T-cell (primary cell): ENCODE measurements at places on chromosomes 1 and 21. TPM values are rescaled to one million over a fixed set of nuclear protein-coding genes. Genes with fewer than 3 reads are reported as not detected.

Gene LORICRIN
- total RNA-seq = not detected

Gene KCNT2
- not detected for total RNA-seq

Gene MYBPH
- total RNA-seq = not detected

Gene ARHGEF19
- total RNA-seq = 7.0 TPM

Gene CCDC181
- not detected for total RNA-seq

Gene VANGL2
- 0.16 TPM for total RNA-seq
